ENCODE measurements at places on chromosomes 12 and 14.
A peak's percentile ranks its signal among the peaks of the same experiment; 100 is the strongest.

GRCh38 chr14:59601056-59601455 is 24.4 kb upstream of the CCDC175 start:
- no peak for DNase-seq

DNA sequence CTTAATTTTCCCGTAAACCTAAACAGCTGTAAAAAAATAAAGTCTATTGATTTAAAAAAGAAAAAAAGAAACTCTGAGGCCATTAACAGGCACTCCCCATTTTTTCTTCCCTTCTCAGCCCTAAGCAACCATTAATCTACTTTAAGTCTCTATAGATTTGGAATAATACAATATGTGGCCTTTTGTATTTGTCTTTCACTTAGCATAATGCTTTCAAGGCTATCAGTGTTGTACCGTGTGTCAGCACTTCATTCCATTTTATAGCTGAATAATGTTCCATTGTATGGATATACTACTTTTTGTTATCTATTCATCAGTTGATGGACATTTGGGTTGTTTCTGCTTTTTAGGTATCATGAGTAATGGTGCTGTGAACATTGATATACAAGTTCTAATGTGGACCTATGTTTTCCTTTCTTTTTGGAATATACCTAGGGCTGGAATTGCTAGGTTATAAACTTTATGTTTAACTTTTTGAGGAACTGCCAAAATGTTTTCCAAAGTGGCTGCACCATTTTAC is 15.7 kb downstream of the CREBL2 start:
- no peak for DNase-seq

GRCh38 chr12:14384783-14385638 is 19.5 kb downstream of the ATF7IP start:
- DNase-seq = peak; percentile 36

DNA sequence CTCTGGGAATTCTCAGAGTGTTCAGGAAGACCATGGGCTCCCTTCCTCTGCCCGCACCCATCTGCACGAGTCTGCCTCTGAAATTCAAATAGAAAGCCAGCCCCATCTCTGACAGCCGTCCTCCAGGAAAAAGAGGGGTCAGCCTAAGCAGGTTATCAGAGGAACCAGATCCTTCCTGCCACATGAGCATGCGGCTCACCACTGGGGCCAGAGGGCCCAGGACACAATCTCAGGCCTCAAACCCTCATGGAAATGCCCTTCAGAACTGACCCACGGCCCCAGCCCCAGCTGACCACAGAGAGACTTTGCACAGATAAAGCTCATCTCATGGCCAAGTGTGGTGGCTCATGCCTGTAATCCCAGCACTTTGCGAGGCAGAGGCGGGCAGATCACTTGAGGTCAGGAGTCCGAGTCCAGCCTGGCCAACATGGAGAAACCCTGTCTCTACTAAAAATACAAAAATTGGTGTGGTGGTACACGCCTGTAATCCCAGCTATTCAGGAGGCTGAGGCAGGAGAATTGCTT is 23.2 kb downstream of the PXN start:
- no peak for DNase-seq

DNA sequence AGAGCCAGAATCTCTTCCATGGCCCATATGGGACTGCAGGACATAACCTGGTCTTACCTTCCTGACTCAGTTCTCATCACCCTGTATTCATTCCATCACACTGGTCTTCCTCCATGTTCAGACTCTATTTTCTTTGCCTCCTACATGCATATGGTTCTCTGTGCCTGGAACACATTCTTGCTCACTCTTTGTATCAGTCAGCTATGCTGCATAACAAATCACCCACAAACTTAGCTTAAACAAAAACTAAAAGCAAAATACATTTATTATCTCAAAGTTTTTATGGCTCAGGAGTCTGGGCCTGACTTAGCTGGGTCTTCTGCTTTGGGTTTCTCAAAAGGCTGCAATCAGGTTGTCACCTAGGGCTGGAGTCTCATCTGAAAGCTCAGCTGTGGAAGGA is 712.6 kb upstream of the TBX3 start:
- no peak for DNase-seq

- no peak for DNase-seq
Observed at GRCh38 chr14:41022932-41023331, 583.7 kb upstream of the LRFN5 start.

- no peak for DNase-seq
Observed at GRCh38 chr12:129136694-129137325, 283.5 kb downstream of the GLT1D1 start.

DNA sequence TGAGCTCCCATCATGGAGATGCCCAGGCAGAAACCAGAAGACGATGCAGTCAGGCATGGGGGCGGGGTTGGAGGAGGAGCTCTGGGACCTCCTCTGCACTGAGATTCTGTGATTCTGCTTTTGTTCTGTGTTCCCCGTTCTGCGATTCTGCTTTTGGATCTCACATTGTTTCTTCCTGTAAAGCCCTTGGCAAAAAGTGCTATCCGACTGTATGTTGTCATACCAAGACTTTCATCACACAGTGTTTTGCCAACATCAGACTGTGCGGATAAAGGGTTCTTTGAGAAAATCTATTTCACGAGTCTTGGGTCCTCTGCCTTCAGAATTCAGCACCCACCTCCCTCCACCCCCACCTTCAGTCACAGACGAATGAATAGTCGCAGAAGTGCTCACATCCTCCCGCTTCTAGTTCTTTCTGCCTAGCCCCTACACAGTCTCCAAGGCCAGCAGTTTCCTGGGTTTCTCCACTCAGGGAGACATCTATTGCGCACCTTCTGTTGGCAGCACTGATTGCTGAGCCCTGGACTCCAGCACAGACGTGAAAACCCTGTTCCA is 24.7 kb upstream of the PWP1 start:
- DNase-seq = no peak

- DNase-seq = no peak
Observed at GRCh38 chr14:53032838-53033390, 82.1 kb upstream of the FERMT2 start.

DNA sequence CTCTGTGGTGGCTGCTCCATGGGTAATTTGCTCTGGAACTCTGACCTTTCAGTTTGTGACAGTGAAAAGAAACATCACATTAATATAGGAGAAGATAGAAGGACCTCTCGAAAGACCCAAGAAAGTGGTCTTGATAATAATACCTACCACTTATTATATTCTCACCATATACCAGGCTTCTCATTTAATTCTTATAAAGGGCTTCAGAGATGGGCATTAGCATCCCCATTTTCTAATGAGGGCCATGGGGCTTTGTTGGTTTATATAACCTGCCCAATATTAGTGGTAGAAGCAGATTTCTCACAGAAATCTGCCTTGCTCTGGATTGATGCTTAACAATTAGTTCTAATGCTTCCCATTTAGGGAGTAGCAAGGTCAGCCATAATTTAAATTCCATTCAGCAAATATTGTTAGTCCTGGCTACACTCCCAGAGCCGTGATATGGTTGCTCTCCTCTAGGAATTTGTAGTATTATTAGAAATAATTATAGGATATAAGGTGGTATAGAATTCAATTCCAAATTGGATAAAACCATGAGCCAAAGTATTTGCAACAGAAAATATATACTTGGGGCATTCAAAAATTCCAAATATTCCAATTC is 7.4 kb upstream of the AMIGO2 start:
- no peak for DNase-seq

DNA sequence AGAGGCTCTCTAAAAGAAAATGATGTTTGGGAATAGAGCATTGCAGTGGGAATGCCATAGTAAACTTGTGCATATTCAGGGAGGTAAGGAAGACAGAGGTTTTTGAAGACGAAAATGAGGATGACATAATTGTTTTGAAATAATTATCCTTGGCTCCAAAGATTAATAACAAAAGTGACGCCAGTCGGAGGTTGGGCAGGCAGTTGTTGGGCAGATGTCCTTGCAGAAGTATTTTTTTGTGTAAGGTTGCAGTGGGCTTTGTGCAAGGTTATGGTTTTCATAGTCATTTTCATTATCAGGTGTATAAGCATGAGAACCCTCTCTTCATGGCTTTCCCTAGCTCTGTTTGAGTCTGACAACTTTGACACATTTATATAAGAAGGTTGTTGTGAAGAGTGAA is 35.3 kb downstream of the METAP2 start:
- no peak for DNase-seq

GRCh38 chr14:104288272-104288671 is 149.9 kb downstream of the KIF26A start:
- DNase-seq = no peak

DNA sequence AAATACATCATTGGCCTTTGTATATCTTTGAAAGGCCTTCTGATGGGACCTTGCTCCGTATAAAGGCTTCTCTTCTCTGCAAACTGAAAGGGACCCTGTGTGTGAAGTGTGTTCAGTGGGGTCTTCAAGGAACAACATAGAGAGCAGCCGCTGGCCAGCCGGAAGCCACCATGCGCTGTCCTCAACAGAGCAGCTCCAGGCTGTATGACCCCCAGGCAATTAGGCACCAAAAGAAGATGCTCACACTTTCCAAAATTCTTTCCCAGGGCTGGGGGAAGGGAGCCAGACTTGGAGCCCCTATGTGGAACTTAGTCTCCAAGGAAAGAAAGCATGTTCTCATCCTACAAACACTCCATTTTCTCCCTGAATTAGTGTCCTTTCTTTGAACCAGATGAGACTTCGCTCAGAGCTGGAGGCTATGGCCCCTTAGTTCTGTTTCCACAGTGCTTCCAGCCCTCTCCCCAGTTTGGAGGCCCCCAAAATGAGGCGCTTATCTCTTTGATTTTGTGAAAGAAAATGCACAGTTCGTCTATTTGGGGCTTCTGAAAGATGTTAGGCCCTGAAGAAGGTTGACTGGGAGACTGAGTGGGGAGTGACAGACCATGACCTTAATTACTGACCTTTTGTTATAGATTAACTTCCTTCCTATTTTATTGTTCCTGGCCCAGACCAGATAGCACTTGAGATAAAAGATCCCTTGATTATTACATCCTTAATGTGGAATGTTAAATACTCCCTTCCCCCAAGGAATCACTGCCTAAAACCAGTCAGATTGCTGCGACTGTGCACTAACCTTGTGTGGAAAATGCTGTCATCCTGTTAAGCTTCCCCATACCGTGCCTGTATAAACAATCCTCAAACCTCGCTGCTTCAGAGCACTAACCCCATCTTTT is 128.3 kb upstream of the FGD4 start:
- no peak for DNase-seq

- no peak for DNase-seq
Observed at GRCh38 chr14:32009976-32010581, 67.0 kb upstream of the ARHGAP5 start.

GRCh38 chr12:109567967-109568366 is 5.3 kb downstream of the MMAB start:
- no peak for DNase-seq

DNA sequence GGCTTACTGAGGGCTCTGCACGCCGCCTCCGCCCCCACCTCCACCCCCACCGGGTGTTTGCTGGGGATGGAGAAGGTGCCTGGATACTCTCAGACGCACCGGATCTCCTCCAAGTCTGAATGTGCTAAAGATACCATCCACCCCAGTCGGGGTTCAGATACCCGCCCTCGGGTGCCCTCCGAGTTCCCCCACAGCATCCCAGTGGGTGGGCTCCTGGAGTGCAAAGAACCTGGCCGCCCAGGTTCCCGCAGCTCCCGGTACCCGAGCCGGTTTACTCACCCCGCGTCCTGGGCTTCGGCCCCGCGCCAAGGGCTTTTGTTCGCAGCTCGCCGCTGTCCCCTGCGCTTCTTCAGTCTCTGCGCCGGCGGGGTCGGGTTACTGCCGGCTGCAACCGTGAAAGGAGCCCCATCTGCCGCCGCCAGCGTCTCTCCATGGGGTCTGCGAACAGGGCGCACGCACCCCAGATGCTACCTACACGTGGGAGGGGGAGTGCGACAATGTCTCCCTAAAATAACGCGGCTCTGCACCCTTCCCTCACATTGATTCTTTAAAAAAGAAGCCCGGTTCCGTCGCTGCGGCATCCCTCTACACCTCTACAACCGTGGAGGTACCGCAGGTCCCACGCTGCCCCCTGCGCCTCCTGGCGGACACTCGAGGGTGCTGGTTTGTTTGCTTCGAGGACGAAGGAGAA is at the start of gene CCDC177:
Gene CCDC177, minus strand, starts transcription at position 609 of the 691 bp plus-strand sequence. CDS start 1,249 bp downstream, outside the sequence.
- peak; percentile 55 for DNase-seq

- no peak for DNase-seq
Observed at GRCh38 chr12:67271976-67272375, 2.8 kb downstream of the CAND1 start.

DNA sequence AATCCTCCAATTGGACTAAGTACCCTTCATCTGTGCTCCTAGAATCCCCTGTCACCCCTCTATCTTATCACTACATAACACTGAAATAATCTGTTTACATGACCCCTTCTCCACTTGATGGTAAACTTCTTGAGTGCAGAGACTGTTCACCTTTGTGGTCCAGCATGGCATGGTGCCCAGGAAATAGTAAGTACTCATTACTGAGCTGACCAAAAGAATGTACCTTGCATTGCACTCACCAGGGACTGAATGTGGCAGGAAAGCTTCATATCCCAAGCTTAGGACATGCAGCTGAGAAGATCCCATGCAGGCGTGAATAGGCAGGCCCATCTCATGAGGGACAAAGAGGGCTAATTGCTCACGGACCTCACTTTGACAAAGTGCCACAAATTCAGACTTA is 1.4 kb upstream of the GARIN2 start:
- no peak for DNase-seq

DNA sequence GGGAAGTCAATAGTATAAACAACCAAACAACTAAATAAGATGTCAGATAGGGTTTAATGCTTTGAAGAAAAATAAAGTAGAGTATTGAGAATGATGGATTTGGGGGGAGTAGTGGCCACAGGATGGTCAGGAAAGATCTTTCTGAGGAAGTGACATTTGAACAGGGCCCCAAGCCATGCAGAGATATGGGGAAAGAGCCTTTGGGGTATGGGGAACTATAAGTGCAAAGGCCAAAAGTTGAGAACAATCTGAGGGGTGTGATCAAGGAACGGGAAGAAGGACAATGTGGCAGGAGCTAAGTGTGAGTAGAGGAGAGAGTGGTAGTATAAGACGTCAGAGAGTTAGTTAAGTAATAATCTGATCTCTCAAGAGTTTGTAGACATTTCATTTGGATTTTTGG is 1.3 kb downstream of the MRPS35 start:
- DNase-seq = no peak

DNA sequence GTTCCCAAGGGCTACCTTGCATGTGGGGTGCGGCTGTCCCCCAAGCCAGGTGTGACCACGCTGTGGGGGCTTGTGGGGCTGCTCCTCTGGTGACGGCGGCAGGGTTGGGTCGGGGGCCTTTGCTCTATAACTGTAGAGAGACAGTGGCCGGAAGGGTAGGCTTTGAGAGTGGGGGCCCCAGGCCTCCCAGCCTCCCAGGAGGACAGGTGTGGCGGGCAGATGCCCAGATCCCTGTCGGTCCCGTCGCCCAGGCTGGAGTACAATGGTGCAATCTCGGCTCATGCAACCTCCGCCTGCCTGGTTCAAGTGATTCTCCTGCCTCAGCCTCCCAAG is 2.7 kb upstream of the GPR132 start:
- no peak for DNase-seq

DNA sequence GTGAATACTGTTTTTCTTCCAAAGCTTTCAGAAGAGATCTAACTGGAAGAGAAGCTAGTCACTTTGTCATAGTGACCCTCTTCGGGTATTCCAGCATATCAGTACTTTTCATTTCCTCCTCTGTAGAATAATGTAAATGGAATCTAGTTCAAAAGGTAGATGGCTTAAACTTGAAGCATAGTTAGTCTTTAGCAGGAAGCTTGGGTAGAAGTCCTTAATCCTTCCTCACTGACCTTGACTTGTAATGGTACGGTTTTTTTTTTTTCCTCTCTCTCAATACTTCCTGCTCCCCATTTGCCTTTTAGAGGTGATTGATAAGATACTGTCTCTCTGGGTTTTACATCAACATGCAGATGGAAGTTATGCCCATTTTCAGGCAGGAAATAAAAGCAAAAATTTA is 1.7 kb downstream of the FBXO34 start:
- DNase-seq = no peak

- no peak for DNase-seq
Observed at GRCh38 chr12:75439930-75440329, 40.6 kb upstream of the GLIPR1 start.

GRCh38 chr14:93046705-93047050 is 69.0 kb downstream of the ITPK1 start:
- no peak for DNase-seq
